Anterior cingulate cortex (tissue), 58 donors: ENCODE measurements at places on chromosomes 5 and 9.

DNA sequence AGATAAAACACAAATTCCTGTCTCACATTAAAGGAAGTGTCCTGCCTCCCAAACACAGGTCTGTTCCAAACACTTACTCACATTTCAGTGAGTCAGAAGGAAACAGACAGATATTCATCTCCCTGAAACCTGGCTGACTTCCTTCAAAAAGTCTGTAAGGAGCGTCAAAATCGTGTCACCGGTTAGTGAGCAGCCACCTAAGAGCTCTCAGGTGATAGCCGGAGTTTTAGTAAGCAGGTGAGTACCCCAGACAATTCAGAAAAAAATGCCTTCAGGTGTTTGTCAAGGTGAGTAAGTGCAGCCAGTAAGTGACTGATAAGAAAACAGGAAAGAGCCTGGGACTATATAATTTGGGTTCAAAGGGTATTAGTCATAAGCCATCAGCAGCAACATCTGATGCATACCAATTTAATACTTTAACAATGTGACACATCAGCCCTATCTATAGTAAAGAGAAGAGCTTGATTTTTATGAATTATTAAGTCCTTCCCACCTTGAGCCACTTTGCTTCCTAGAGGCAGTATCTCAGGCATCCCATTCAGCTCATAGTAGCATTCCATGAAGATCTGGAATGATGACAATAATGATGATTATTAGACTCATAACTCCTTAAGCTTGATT lies 1.3 kb upstream of the ITGA2 start:
- no peak for DNase-seq

DNA sequence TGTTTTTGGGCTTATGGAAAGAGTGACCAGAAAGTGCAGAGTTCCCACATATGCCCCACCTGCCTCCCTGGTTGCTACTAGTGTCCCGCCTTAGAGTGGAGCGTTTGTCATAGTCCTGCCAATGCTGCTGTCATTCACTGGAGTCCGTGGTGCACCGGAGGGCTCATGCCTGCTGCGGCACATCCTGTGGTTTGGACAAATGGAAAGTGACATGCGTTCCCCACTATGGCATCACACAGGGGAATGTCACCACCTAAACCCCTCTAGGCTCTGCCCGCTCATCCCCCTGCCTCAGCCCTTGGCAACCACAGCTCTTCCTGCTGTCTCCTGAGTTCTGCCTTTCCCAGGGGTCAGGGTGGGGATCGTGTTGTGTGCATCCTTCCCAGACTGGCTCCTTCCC lies 29.2 kb downstream of the IRX4 start:
- DNase-seq, result no peak

DNA sequence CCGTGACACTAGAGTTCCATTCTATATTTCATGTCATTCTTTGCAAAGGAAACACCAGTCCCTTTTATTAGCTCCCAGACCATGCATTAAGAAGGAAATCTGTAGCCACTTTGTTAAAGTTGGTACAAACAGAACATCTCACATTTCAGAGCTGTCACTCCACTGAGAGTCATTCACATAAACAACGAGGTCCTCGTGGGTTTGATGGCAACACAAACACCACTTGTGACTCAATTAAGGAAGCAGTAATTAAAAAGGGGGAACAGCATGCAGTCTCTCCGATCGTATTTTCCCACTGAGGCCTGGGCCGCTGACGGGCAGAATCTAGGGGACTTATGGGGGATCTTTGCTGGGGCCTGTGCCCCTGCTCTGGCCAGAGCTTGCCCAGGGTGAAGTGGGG lies 94.2 kb upstream of the ZNF618 start:
- no peak for DNase-seq

DNA sequence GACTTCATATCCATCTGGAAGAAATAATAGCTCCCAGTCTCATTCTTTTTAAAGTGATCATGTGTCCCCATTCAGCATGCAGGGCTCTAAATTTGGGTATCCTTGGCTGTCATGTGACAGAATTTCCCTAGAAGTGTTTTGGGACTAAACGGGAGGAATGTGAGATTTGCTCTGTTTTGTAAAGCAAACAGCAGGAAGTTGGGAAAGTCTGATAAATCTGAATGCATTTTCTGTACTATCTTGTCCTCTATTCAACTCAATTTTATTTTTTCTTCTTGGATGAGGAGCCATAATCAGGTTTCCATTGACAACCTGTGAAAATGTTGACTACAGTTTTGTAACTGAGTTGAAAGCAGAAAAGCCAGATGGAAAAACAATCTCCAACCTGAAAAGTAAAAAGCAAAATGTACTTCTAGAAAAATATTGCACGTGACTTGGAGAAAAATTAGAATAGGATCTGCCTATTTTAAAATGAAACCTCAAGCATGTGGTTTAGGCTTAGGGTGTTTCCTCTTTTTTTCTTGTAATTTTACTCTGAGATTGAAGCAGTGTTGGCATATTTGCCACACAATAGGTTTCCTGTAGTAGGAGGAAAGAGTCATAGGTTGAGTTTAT lies 76.2 kb upstream of the IL6ST start:
- DNase-seq, result no peak

DNA sequence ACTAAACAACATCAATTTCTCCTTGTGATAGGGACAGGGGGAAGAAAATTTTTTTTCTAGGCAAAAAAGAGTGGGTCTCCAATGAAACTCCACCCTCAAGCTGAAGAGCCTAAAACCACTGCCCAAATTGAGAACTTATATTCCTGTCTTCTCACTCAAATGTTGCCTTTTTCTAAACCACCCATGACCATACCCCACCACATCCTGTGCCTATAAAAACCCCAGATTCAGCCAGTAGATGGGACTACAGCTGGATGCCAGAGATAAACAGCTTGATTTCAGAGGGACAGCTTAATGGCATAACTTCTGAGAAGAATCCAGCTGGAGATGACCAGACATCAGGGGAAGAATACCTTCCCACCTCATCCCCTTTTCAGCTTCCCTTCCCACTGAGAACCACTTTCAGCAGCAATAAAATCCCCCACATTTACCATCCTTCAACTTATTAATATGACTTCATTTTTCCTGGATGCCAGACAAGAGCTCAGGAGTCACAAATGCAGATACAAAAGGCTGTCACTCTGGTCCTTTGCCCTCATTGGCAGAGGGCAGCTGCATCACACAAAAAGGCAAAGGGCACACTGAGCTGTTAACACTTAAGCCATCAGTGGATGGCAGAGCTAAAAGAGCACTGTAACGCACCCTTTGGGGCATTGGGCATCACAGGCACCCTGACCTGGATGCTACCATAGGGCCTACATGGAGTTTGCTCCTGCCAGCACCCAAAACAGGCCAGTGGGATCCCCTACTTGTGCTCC lies 972.5 kb upstream of the CTNND2 start:
- DNase-seq, result no peak

DNA sequence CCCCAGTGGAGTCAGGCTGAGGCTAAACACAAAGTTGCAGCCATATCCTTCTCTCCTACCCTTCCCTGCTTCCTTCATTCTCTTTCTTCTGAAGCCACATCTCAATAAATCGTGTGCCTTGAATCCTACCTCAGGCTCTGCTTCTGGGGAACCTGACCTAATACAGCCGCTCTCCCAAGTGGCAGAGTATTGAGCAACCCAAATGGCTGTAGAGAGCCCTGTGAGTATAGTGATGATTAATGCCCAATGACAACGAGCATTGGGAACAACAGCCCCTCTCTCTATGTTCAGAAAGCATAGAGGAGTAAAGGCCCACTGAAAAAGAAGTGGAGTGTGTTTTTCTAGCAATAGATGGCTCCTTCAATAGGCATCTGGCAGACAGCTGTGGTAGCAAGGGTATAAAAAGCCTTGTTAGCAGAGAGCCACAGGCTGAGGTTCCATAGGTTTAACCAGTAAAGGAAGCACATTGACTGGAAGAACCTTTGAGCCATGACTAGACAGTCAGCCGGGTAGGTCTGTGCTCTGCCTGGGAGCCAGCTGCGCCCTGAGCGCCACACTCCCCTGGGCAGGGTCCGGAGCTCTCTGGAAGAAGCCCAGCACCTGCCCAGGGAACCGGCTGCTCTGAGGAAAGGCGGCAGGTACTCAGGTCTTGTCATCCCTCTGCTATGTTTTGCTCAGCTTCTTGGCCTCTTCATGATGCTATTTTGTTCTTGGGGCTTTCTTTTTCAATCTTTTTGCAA lies 22.6 kb upstream of the HSPA9 start:
- DNase-seq, result no peak

- no peak for DNase-seq
Measured at GRCh38 chr9:99030092-99030511, 74.8 kb upstream of the TGFBR1 start.

DNA sequence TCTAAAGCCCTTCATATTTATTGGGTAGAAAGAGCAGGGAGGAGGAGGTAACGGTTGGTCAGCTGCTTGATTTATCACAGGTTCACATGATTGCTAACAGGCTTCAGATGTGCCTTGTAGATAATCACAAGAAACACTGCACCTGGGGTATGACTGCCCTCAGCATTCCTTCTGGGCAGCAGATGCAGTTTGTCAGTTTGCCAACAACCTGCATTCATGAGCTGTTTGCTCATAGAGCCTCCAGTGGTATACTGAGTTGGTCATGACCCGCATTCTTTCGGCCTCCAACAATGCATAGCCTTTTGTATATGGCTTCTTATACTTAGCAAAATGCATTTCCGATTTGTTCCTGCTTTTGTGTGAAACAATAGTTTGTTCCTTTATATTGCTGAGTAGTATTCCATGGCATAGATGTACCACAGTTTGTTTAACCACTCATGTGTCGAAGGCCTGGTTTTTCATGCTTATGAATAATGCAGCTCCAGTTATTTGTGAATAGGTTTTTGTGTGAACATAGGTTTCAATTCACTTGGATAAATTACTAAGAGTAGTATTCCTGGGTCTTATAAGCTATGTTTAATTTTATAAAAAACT lies 83.6 kb downstream of the ARHGEF28 start:
- DNase-seq, result no peak

DNA sequence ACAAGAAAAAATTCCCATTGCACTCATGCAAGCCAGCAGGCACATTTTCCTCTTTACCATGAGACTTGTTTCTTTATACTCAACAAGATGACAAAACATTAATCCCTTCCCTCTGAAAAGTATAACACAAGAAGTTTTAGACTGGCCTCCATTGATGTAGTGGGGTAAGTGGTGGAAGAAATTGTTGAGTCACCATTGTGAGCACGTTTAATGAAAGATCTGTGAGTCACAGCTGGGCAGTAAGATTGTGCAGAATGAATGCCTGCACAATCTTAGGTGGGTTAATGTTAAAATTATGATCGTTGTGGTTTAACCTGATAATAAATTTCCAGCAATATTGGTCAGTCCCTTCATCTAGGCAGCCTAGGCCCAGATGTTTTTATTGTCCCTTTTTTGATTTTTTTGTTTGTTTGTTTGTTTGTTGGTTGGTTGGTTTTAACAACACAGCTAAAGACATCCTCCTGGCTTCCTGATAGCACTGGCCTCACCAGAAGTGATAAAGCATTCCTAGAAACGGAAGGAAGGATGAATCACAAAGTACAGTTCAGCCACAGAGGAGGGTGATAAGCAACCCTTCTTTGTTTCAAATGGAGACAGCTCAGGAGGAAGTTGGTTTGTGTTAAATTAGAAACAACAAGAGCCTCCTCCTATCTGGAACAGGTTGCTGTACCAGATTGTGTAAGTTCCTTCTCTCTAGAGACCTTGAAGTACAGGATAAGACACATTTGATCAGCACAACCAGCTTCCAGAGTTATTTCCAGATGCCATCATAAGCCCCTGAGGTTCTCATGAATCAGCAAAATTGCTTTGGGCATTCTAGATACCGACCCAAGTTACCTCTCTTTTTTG lies 40.3 kb downstream of the SLC24A2 start:
- no peak for DNase-seq

GRCh38 chr5:104045987-104046386 lies 483.4 kb upstream of the NUDT12 start:
- no peak for DNase-seq

DNA sequence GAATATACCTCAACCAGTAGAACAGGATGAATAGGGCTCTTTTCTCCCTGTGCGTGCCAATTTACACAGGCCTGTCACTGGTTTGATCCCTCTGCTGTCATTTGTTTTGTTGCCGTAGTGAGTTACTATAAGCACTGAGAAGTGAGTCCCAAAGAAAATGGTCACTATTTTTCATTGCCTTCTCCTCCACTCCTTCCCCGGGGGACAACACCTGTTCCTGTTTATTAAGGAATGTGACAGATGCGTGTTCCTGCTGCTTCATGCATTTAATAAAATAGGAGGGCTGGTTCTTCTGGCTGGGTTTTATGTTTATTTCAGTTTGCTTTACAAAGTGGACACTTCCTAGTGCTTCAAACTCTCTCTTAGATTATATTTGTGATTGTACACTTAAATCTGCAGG lies 6.4 kb downstream of the THBS4 start:
- no peak for DNase-seq

- no peak for DNase-seq
Measured at GRCh38 chr5:159059722-159060121, 40.0 kb downstream of the EBF1 start.

- no peak for DNase-seq
Measured at GRCh38 chr5:175517824-175518450, 39.6 kb downstream of the SFXN1 start.

DNA sequence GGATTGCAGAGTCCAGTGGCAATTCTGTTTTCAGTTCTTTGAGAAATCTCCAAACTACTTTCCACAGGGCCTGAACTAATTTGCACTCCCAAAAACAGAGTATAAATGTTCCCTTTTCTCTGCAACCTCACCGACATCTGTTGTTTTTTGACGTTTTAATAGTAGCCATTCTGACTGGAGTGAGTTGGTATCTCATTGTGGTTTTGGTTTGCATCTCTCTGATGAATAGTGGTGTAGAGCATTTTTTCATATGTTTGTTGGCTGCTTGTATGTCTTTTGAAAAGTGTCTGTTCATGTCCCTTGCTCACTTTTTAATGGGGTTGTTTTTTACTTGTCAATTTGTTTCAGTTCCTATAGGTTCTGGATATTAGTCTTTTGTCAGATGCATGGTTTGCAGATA lies 72.6 kb downstream of the PALM2AKAP2 start:
- DNase-seq, result no peak
